ENCODE measurements at places on chromosomes 4 and X.

- no peak for DNase-seq
- H3K4me3 ChIP-seq: no peak overlapping the region
- H3K4me1 ChIP-seq: no peaks in the 10 kb centered on the region
- H3K27me3 ChIP-seq: no peaks in the 10 kb centered on the region
- H3K36me3 ChIP-seq: no peaks in the 10 kb centered on the region
- H3K27ac ChIP-seq: no peak overlapping the region
Measured at GRCh38 chr4:7273738-7274297, 81.5 kb downstream of the SORCS2 start.

GRCh38 chr4:117996891-117997290 lies 37.4 kb upstream of the NDST3 start:
- H3K4me1 ChIP-seq: no peaks in the 10 kb centered on the region
- DNase-seq: no peak
- H3K36me3 ChIP-seq: no peaks in the 10 kb centered on the region
- H3K27me3 ChIP-seq: no peaks in the 10 kb centered on the region
- H3K4me3 ChIP-seq: no peak overlapping the region

DNA sequence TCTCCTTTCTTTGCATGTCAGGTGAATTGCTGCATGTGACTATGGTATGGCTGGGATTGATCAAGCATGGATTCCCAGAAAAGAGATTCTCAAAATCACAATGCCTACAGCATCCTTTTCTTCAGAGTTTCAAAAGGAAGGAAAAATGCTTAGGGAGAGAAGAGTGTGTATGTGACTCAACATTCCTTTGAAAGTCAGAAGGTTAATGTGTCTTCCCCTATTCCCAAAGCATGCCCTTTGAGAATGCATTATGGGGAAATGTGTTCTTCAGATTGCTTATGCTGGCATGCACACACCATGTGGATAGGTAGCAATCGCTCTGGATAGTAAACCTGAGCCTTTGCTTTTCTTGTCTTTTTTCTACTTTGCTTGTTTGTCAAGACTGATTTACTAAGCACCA lies 78.5 kb downstream of the ELOVL6 start:
- no peak overlapping the region for H3K4me3 ChIP-seq
- no peaks in the 10 kb centered on the region for H3K27me3 ChIP-seq
- no peaks in the 10 kb centered on the region for H3K4me1 ChIP-seq

DNA sequence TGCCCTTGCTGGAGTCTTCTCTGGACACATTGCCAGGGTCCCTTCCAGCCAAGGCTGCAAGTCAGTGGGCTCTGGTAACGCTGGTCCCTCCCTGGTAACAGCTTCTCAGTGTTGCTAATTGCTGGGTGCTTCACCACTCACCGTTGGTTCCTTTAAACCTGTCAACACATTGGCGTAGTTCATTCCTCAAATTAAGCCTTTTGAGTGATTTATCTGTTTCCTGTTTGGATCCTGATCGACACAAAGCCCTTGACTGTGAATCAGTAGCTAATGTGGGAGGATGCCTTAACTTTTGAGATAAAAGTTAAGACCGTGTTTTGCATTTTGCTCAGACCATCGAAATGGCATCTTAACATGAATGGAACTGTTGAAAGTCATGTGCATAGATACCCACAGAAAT lies 125.9 kb downstream of the AMELX start:
- no peaks in the 10 kb centered on the region for H3K27me3 ChIP-seq
- no peaks in the 10 kb centered on the region for H3K36me3 ChIP-seq
- no peak overlapping the region for H3K4me3 ChIP-seq
- no peak overlapping the region for H3K27ac ChIP-seq

GRCh38 chrX:71111141-71111843 lies at the start of gene IL2RG:
IL2RG (minus strand) TSS chrX:71111577; CDS start chrX:71111539, 38 bp downstream.
- peaks cover 36% of the 10 kb centered on the region for H3K36me3 ChIP-seq
- H3K27me3 ChIP-seq: no peaks in the 10 kb centered on the region
- H3K4me1 ChIP-seq: peaks cover 56% of the 10 kb centered on the region
- peak; percentile 66 for DNase-seq

DNA sequence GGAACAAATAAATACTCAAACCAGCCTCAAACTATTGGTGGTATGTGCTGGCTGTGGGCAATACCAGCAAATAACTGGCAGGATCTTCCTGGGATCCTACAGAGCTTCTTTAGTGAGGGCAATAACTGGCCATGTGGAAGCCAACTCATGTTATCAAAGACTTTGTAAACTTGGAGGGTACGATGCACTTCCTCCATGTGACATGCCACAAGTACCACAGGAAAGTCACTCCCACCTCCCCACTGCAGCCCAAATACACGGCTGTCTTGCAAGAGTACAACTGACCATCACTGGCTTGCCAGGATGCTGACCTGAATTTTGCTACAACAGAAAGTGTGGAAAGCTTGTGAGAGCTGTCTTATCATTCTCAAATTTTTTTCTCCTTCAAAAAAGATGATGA lies 93.3 kb upstream of the MAML3 start:
- H3K27ac ChIP-seq: no peak overlapping the region
- H3K27me3 ChIP-seq: peaks cover 4% of the 10 kb centered on the region
- no peaks in the 10 kb centered on the region for H3K36me3 ChIP-seq
- H3K4me3 ChIP-seq: no peak overlapping the region

DNA sequence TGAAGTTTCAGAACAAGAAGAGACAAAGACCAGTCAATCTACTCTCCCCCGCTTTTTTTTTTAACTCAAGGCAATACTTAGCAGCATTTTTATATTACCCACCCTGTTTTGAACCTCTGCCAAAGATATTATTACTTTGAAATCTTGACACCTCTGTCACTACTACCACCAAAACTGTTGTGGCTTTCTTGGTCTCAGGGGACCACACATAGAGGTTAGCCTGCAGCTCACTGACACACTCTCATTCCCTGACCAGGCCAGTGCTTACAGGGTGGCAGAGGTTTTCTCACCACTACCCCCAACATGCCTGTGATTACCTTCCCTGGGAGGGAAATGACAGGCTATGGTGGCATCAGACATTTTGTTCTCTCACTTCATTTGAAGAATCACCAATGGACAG lies 137.4 kb upstream of the STIM2 start:
- peaks cover 3% of the 10 kb centered on the region for H3K4me1 ChIP-seq
- peak; percentile 1 for DNase-seq
- H3K27me3 ChIP-seq: no peaks in the 10 kb centered on the region
- no peaks in the 10 kb centered on the region for H3K36me3 ChIP-seq
- H3K27ac ChIP-seq: no peak overlapping the region

- no peak overlapping the region for H3K27ac ChIP-seq
- no peak overlapping the region for H3K4me3 ChIP-seq
- no peaks in the 10 kb centered on the region for H3K27me3 ChIP-seq
- DNase-seq: no peak
- H3K4me1 ChIP-seq: no peaks in the 10 kb centered on the region
Measured at GRCh38 chr4:180828455-180829018, 1414.7 kb upstream of the TENM3 start.

DNA sequence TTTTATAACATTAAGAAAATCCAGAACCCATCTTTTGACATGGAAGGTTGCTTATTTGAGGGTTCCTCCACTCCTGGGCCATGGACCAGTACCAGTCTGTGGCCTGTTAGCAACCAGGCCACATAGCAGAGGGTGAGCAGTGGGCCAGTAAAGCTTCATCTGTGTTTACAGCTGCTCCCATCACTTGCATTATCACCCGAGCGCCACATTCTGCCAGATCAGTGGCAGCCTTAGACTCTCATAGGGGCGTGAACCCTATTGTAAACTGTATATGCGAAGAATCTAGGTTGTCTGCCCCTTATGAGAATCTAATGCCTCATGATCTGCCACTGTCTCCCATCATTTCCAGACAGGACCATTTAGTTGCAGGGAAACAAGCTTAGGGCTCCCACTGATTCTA lies 58.6 kb downstream of the NDST4 start:
- no peaks in the 10 kb centered on the region for H3K27me3 ChIP-seq
- no peaks in the 10 kb centered on the region for H3K36me3 ChIP-seq
- H3K27ac ChIP-seq: no peak overlapping the region
- DNase-seq: no peak
- H3K4me3 ChIP-seq: no peak overlapping the region
- no peaks in the 10 kb centered on the region for H3K4me1 ChIP-seq

DNA sequence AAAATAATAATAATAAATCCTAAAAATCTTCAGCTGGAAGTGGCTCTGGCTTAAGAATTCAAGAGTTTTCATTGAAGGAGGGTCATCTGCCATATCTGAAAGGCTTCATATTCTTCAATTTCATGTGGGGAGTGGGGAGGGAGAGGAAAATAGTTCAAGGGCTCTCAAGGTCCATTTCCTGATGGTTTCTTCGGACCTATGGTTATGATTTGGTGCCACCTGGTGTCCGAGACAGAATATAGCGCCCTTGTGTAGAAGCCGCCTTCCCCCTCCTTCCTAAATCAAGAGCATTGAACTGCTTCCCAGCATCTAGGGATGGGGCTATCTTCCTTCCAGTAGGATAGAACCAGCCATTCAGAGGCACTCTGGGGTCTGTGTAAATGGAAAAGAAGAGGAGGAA lies 34.3 kb downstream of the NLGN3 start:
- no peak overlapping the region for H3K4me3 ChIP-seq
- DNase-seq: peak; percentile 14
- peaks cover 18% of the 10 kb centered on the region for H3K36me3 ChIP-seq
- peaks cover 20% of the 10 kb centered on the region for H3K4me1 ChIP-seq
- H3K27me3 ChIP-seq: no peaks in the 10 kb centered on the region

- H3K4me3 ChIP-seq: no peak overlapping the region
- DNase-seq: no peak
- H3K36me3 ChIP-seq: no peaks in the 10 kb centered on the region
- H3K4me1 ChIP-seq: peaks cover 19% of the 10 kb centered on the region
- H3K27me3 ChIP-seq: no peaks in the 10 kb centered on the region
Measured at GRCh38 chrX:53281963-53282695, 745 bp upstream of the IQSEC2 start.

- H3K4me3 ChIP-seq: no peak overlapping the region
- no peak overlapping the region for H3K27ac ChIP-seq
- peaks cover 19% of the 10 kb centered on the region for H3K36me3 ChIP-seq
- H3K27me3 ChIP-seq: no peaks in the 10 kb centered on the region
- DNase-seq: no peak
- H3K4me1 ChIP-seq: peaks cover 34% of the 10 kb centered on the region
Measured at GRCh38 chrX:154038656-154039055, 19.0 kb upstream of the IRAK1 start.

DNA sequence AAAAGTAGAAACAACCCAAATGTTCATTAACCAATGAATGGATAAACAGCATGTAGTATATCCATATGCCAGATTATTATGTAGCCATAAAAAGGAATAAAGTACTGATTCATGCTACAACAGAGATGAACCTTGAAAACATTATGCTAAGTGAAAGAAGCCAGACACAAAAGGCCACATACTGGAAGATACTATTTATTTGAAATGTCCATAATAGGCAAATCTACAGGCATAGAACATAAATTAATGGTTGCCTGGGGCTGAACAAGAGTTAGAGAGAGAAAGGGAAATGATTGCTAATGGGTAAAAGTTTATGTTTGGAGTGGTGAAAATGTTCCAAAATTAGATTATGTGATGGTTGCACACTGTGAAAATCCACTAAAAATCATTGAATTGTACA lies 44.4 kb downstream of the IL13RA2 start:
- H3K4me1 ChIP-seq: no peaks in the 10 kb centered on the region
- no peaks in the 10 kb centered on the region for H3K27me3 ChIP-seq
- H3K4me3 ChIP-seq: no peak overlapping the region
- H3K27ac ChIP-seq: no peak overlapping the region
- no peak for DNase-seq
- H3K36me3 ChIP-seq: no peaks in the 10 kb centered on the region
